ENCODE measurements at places on chromosomes 5 and 9.

DNA sequence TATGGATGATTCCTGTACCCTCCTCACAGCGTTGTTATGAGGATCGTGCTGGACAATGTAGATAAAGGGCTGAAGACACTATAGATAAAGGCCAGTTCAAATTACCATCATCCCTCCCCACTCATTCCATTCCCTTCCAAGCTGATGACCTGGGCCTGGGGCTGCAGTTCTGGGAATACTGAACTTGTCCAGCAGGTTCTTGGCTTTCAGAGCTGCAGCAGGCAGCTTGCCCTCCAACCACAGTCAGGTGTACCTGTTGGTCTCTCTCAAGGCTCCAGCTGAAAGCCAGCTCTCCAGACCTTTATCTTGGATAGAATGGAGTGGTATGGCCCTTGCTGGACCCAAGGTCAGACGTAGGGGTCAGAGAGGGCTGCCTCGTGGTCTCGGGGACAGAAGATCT is 92.5 kb downstream of the PCDH1 start:
- no peak for DNase-seq

DNA sequence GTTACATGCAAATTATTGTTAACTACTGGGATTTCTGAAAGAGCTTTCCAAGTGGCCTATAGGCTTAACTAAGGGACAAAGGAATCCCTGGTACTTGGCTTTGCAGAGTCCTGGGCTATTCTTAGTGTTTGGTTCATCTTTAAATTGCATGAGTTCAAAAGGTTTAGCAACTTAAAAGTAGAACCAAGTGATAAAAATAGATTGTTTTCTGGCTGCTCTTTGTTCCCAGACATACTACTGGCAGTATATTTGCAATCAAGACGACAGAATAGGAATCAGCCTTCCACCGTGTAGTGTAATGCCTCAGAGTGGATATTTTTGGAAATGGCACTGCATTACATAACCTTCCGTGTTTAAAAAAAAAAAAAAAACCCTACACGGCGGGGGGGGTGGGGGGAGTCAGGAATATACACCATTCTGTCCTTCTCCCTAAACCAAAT is 1.0 kb downstream of the NREP start:
- no peak for DNase-seq

DNA sequence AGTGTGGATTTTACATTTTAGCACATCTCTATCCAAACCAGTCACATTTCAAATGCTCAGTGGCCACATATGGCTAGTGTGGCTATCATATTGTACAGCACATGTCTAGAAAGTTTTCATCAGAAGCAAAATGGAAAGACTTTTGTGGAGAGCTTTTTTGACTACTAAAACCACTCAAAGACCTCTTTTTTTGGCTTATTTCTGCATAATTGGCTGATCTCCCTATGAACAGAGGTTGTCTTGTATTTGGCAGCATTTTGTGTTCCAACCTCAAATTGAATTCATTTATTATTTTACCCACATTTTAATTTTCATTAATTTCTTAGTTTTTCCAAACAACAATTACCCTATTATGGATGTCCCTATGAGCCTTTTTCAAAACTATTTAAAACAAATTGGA is 395.7 kb downstream of the TLE1 start:
- no peak for DNase-seq

DNA sequence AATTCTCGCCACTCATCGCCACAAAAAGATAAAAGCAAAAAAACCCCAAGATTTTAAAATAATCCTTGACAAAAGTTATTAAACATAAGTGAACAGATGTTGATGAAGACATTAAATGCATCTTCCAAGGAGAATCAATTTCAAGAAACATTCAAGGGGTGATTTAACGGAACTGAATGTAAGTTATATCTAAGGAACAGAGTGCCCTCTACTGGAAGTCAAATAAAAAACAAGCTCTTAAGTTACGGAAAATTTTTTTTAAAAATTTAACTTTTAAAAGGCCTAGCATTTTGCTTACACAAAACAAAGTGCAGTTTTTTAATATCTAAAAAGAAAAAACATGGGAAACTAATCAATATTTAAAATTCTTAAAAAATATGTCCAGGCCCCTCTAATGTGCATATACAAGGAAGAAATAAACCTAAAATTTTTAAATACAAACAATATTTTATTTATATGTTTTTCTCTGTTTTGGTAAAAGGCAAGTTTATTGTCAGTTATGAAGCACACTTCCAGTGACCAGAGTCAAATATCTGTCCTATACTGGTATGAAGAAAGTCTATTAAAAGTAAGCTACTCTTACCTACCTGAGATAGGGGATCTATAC is 28.0 kb downstream of the TEX10 start:
- peak; percentile 48 for DNase-seq

DNA sequence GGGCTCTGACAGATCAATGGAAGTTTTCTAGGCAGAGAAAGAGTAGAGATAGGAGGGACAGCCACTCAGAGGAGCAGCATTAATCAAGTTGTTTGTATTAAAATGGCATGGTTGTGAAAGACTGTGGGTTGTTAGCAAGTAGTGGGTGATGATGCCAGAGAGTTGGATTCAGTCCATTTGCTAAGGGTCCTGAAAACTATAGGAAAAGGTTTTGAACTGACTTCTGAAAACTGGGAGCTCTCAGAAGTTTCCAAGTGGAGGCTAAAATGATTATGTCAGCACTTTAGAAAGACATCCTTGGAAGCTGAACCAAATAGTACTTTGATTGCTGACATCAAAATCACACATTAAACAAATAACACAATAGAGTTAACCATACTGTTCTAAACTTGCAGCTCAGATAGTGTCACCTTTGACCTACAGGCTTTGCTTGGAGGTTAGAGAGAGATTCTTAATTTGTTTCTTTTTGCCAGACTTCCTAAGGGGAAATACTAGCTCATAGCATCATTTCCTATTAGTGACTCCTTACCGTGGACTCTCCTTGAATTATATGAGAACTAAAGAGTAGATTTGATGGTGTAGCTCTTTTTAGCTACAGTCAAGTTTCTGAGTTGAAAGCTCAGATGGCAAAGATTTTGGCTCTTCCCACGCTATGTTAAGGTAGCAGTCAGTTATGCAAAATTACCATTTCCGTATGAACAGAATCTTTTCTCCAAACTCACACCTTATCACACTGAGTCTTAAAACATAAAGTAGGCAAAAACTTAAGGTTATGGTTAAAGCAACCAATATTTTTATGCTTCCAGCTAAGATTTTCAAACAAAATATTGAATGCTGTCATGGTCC is 277.1 kb downstream of the NR3C1 start:
- DNase-seq, result no peak

GRCh38 chr9:3281399-3281798 is 244.4 kb downstream of the RFX3 start:
- DNase-seq, result no peak

GRCh38 chr9:113742878-113743277 is 133.2 kb upstream of the ZNF618 start:
- no peak for DNase-seq

GRCh38 chr9:100785946-100786345 is 208.1 kb downstream of the CAVIN4 start:
- no peak for DNase-seq

DNA sequence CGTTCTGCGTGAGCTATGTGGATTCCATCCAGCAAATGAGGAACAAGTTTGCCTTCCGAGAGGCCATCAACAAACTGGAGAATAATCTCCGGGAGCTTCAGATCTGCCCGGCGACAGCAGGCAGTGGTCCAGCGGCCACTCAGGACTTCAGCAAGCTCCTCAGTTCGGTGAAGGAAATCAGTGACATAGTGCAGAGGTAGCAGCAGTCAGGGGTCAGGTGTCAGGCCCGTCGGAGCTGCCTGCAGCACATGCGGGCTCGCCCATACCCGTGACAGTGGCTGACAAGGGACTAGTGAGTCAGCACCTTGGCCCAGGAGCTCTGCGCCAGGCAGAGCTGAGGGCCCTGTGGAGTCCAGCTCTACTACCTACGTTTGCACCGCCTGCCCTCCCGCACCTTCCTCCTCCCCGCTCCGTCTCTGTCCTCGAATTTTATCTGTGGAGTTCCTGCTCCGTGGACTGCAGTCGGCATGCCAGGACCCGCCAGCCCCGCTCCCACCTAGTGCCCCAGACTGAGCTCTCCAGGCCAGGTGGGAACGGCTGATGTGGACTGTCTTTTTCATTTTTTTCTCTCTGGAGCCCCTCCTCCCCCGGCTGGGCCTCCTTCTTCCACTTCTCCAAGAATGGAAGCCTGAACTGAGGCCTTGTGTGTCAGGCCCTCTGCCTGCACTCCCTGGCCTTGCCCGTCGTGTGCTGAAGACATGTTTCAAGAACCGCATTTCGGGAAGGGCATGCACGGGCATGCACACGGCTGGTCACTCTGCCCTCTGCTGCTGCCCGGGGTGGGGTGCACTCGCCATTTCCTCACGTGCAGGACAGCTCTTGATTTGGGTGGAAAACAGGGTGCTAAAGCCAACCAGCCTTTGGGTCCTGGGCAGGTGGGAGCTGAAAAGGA is 10.9 kb downstream of the QRFP start:
- no peak for DNase-seq

All from ACHN (cell line).